ENCODE measurements at places on chromosomes 13 and 19.

GRCh38 chr13:58680115-58680514 is 1048.6 kb downstream of the PCDH17 start:
- no peak for DNase-seq

DNA sequence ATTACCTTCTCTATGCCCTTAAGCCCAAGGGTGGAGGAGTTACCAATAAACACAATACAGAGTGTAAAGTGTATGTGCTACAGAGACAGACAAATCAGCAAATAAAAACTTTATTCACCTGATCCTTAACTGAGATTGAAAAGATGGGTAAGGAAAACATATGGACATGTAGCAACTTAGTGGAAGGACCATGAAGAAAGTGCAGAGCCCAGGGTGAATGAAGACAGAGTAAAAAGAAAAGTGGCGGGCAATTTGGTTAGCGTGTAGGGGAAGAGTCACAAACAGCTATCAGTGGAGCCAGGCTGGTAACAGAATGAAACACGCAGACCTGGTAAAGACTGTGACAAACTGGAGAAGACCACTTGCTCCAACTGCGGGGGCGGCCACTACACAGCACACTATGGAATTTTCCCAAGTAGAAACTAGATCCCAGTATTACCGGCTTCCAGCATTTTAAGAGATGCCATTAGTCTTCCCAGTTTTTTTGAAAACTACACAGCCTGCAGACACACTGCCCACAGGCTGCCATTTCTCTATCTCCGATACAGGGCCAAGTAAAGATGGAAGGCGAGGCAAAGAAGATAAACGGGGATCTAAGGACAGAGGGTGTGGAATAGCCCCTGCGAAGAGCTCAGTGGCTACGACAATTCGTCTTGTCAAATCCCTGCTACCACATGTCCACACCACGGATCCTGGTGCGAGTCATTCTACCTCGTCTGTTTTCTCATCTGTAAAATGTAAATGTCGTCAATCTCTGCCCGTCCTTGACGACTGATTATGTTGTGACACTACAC is 1.2 kb downstream of the UQCRFS1 start:
- DNase-seq: no peak

- no peak for DNase-seq
Measured at GRCh38 chr13:106565127-106565775, 2.7 kb downstream of the ARGLU1 start.

- DNase-seq: no peak
Measured at GRCh38 chr19:4018775-4019504, 11.4 kb downstream of the PIAS4 start.

GRCh38 chr19:617551-618246 is 15.6 kb downstream of the POLRMT start:
- no peak for DNase-seq

DNA sequence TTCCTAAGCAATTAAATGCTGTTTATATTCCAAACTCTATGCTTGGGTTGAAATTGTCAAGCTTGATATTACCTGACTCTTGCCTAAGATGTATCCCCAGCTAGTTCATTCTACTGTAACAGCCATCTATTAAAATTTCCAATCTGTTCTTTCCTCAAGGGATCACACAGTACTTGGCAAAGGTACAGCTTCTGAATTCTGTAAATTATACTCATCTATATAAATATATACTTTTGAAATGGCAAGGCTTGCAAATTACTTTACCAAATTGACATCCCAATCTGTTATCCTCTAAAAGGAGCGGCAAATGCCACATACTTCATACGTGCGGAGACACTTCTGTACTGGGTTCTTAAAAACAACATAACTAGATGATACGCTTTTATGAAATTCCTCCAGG is 330.2 kb downstream of the DNAJC15 start:
- no peak for DNase-seq

DNA sequence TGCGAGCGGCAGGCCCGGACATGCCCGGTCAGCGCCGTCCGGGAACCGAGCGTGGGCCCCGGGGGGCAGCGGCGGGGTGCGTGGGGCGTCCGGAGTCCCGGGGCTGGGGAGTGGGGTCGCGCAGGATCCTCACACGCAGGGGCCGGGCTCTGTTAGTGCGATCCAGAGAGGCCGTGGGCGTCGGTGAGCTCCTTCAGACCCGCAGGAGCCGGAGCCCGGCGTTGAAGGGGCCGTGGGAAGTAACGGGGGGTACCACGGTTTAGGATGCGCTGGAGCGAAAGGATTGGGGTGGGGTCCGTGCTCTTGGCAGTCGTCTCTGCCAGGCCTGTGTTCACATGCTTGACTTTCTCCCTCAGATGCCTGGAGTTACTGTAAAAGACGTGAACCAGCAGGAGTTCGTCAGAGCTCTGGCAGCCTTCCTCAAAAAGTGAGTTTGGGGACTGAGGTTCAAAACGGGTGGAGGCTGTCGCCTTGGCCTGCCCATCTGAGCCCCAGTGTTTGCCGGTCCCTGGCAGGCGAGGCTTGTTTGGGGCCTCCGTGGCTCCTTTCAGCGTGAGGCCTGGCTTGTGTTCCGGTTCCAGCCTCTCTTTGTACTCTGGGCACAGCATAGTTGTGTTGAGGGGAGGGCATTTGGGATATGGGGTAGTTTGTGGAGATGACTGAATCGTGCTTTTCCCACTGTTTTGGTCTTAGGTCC is 512 bp downstream of the RPS19 start:
- DNase-seq: no peak

GRCh38 chr13:27663947-27664346 is 42.3 kb downstream of the POLR1D start:
- DNase-seq: no peak

DNA sequence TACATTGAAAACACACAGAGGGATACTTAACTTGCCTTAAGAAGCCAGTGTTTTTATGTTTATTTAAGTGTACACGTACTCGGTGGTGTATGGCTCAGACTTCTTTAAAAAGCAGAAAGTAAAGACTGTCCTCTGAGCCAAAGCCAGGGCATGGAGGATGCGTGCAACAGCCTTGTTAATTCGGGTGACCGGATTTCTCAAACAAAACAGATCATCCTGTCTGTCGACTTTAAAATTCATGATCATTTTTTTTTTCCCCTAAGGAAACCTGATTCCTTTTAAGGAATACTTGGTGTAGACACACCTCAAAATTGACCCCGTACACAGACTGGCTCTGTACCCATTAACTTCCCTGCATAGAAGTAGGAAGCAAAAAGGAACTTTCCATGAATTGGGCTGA is 124.7 kb upstream of the RNF113B start:
- DNase-seq: no peak

DNA sequence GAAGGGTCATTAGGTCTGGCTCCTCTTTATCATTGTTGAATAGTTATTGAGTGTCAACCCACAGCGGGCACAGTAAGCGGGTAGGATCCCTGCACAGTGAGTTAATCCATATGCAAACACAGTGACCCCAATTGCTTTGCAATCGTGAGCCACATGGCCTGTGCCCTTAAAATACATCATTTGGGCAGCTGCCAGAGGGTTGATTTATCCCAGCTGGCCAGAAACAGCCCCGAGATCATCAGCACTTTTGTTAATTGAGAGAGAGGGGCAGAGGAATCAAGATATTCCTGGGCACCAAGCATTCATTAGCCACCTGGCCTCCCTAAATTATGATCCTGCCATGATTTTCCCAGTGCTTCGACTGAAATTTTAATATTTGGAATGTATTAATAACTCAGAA is 9.8 kb upstream of the CNMD start:
- no peak for DNase-seq

DNA sequence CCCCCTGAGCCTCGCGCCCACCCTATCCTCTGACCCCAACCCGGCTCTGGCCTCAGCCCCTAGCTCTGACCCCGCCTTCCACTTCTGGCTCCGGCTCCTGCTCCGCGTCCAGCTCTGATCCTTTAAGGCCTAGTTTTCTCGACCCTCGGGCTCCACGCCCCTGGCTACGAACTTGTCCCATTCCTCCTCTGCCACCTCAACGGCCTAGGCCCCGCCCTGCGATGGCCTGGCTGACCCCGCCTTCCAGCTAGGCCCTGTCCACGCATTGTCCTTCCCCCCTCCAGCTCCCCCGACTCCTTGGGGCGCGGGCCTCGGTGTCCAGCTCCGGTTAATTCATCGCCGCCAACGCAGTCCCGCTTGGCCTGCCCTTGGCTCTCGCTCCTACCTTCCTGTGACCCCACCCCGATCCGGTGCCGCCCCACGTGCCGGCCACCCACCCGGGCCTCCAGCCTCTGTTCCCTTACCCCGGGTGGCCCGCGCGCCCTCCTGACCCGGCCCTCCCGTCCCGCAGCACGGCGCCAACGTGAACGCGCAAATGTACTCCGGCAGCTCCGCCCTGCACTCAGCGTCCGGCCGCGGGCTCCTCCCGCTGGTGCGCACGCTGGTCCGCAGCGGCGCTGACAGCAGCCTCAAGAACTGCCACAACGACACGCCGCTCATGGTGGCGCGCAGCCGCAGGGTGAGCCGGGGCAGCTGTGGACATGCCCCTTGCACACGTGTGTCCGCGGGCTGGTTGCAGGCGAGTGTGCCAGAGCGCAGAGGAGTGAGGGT is 9.4 kb downstream of the BCL3 start:
- no peak for DNase-seq

- no peak for DNase-seq
Measured at GRCh38 chr13:112641456-112642089, 48.3 kb upstream of the ATP11A start.

All from CD4-positive, alpha-beta T cell treated with Interleukin-4 for 1 hour (primary cell).